ENCODE measurements at places on chromosomes 7 and 10. TPM values are rescaled to one million over a fixed set of nuclear protein-coding genes. Genes with fewer than 3 reads are reported as not detected.

CNOT4 gene
- 11.4 TPM for total RNA-seq

LIPF gene
- total RNA-seq: not detected

NPY gene
- not detected for total RNA-seq

OPALIN gene
- total RNA-seq: not detected

MRLN gene
- total RNA-seq: not detected

FHIP2A gene
- total RNA-seq: 19.0 TPM

ZMIZ2 gene
- 10.3 TPM for total RNA-seq

GJD4 gene
- total RNA-seq: not detected

RET gene
- 0.07 TPM for total RNA-seq

MINDY4 gene
- total RNA-seq: 2.2 TPM

STEAP2 gene
- total RNA-seq: 2.3 TPM

Data from pulmonary artery endothelial cell (primary cell).